ENCODE measurements at places on chromosomes 3 and 15.

- no peak for DNase-seq
Observed at GRCh38 chr3:81965696-81966095, 204.3 kb upstream of the GBE1 start.

DNA sequence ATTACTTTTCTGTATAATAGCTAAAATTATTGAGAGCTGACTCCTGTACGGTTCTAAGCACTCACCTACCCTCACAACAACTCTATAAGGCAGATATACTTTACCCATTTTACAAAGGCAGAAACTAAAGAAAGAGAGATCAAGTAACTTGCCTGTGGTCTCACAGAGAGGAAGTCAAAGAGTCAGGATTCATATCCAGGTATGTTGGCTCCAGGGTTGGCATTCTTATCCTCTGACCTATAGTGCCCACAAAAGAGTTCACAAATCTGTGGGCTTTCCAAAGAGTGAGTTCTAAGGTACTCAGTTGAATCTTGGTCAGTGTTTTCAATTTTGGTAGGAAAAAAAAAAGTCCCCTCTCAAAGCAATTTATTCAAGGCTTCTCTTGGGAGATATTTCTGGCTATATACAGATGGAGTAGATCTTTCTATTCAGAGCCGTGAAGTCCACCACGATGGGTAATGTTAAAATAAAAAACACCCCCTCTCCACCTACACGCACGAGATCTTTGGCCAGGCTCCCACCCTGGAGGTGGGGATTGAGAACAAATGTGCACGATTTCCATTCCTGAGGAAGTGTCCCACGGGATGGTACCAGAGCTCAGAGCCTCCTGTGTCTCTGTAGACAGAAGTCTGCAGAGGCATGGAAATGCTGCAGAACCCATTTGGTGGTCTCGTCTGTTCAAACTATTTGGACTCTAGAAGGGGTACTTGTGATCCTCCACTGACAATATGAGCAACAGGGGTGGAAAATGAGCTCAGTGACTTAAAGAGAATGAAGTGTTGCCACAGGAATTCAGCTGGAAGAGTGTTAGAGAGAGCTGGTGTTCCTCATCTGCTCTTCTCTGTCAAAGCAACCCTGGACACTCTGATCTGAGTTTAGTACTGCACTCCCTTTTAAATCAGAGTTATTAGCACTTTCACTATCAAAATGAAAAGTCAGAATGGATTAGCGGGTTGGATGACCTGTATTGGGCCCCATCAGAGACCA, 212.1 kb upstream of the EIF1B start:
- DNase-seq, result no peak

DNA sequence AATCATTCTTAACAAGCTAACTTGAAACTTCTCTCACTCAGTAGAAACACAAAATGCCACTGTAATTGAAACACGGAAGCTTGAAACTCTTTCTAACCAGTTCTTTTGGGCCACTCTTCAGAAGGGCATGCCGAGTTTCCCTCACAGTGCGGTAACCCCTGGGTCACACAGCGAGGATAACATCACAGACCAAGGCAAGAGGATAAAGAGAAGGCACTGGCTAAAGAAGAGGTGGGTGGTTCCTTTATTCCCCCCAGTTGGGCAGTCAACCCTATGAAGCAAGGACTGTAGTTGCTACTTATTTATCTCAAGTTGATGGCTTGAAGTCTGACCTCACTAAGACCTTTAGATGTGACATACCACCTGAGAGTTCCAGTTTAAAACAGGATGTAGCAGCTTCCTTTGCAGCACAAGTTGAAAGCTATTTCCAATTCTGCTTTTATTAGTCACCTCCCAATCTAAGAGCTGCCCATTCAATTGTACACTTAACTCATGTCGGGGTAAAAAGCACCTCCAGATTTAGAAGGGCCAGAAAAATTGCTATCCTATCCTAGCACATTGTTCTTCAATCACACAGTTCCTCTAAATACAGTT, 272.4 kb downstream of the TIGIT start:
- no peak for DNase-seq

GRCh38 chr3:118292841-118293240, 741.8 kb downstream of the IGSF11 start:
- DNase-seq, result no peak

DNA sequence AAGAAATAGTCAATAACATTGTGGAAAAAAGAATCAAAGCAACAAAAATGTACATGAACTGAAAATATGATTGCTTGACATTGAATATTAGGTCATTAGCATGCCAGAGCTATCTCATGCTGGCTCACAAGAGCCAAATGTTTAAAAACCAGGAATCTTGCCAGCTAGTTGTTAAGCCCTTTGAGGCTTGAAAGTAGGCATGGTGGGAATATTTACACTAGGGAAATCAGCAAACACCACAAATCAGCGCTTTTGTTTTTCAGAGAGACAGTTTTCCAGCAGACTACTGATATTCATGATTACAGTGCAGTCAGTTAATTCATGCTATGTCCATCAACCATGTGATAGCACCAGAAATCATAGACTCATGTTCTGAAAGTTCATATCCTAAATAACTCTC, 144.8 kb downstream of the ARPP21 start:
- no peak for DNase-seq

DNA sequence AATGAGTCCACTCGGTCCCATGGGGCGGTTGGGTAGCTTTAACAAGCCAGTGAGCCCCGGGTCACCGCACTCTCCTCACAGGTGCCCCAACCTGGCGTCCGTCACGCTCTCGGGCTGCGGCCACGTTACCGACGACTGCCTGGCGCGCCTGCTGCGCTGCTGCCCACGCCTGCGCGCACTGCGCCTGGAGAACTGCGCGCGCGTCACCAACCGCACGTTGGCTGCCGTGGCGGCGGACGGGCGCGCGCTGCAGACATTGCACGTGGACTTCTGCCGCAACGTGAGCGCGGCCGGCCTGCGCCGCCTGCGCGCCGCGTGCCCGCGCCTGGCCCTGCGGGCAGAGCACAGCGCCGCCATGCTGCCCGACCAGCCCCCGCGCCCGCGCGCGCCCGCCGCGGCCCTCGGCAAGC, 3.4 kb downstream of the FBXL22 start:
- peak; percentile 78 for DNase-seq

DNA sequence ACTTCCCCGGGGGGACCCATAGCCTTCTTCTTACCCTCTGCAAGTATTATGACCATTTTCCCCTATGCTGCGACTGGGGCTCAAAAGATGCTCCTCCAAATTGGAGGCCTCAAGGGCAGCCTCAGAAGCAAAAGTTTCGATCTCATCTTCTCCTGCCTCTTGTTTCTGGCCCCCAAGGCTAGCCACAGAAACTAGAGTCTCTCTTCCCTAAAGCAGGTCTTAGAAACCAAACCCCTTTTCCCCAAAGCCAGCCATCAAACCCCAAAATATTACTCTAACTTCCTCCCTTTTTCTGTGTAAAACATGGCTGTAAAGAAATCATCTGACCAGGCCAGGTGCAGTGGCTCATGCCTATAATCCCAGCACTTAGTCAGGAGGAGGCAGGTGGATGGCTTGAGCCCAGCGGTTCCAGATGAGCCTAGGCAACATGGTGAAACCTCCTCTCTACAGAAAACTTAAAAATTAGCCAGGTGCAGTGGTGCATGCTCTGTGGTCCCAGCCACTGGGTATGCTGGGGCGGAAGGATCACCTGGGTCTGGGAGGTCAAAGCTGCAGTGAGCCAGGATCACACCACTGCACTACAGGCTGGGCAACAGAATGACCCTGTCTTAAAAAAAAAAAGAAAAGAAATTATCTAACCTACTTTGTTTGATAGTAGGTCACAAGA, 36.7 kb upstream of the MFGE8 start:
- DNase-seq, result no peak

- no peak for DNase-seq
Observed at GRCh38 chr3:82306189-82306588, 544.7 kb upstream of the GBE1 start.

DNA sequence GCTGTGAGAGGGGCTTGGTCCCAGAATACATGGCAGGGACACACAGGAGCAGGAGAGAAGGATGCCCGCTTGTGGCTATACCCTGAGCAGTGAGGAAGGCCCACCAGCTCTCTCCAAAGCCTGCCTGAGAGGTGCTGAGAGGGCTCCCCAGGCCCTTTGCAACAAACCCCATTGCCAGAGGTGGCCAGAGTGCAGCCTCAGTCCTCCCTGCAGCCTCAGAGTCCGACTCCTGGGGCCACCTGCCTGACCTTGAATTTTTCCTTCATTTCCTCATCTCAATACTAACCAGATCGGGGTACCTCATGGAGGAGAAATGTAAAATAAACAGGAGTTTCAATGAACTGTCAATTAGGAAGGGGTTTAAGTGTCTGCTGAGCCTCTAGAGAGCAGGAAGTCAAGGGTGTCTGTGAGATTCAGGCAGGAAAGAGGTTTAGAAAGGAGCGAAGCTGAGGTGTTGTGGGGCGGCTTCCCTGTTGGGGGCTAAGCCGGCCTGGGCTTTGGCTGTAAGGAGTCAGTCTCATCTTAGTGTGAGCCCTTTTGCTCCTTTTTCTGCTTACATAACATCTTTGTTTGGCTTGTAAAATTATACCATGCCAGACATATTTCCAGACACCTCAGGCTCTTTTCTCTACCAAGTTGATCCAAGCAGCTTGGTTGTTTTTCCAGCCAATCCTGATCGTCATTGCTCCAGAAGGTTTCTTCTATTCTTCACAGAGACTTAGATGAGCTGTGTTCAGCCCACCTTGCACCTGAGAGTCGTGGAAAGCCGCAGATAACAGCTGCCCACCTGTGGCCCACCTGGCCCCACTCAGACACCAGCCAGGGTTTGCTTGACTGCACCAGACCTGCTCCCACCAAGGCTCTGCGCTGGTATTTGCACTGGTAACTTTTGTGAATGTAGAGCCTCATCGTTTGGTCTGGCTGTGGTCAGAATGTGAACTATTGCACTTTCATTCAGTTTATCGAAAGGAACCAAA, 36.7 kb downstream of the CMTM7 start:
- no peak for DNase-seq

DNA sequence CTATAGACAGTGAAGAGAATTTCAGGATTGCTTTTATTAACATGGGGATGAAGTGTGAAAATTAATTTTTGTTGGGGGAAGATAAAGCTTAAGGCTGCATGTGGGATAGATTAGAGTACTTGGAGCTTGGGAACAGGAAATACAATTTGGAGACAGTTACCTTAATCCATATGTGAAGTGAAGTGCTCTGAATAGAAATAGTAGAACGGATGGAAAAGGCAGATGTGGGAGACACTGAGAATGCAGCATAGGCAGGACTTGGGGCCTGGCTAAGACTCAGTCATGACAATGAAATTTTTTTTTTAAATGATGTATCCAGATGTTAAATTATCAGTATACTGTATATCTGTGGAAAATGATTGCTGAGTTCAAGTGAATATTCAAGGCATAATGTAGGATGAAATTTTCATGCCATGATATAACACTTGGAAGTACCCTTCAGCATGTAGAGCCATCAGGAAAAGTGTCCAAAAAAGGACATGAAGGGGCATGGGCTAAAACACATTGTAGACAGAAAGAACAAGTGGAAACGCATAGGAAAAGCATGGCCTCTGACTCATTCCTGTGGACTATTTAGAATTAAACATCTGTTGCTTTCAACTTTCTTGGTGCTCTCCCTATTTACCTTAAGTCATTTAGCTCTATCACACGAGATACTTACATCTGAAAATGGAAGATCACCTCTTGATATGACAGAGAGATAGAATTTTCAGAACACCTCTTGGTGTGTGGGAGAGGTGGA, 134.8 kb downstream of the RBMS3 start:
- DNase-seq, result no peak

DNA sequence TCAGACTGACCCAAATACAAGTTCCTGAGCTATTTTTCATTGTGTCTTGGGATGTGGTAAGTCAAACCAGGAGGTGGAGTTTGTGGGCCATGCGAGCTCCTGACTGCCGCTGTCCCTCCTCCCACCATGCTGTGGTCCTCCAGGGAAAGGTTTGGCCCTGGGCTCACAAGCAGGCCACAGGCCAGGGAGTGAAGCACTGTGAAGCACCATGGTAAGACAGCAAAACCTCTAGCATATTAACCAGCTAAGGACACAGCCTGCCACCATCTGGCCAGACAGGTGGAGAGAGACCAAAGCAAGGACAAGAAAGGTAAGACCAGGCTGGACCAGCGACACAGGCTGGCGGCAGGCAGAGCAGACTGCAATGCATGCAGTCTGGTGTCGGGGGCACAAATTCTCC, 15.3 kb downstream of the RAB43 start:
- no peak for DNase-seq

DNA sequence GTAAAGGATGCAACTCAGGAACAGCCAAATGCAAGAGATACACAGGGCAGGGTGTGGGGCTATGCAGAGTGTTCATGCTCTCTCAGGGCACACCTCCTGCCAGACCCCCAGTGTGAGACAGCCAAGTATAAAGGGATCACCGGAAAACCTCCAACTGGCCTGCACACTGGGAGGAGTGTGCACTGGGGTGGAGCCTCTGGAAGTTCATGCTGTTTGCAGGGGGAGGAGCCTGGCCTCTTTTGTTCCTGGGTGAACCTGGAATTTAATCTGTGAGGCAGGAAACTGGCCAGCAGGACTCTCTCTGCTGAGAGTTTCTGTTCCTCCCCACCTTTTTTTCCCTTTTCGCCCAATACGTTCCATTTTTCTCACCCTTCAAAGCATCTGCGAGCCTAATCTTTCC, 204.1 kb downstream of the WNT5A start:
- no peak for DNase-seq

DNA sequence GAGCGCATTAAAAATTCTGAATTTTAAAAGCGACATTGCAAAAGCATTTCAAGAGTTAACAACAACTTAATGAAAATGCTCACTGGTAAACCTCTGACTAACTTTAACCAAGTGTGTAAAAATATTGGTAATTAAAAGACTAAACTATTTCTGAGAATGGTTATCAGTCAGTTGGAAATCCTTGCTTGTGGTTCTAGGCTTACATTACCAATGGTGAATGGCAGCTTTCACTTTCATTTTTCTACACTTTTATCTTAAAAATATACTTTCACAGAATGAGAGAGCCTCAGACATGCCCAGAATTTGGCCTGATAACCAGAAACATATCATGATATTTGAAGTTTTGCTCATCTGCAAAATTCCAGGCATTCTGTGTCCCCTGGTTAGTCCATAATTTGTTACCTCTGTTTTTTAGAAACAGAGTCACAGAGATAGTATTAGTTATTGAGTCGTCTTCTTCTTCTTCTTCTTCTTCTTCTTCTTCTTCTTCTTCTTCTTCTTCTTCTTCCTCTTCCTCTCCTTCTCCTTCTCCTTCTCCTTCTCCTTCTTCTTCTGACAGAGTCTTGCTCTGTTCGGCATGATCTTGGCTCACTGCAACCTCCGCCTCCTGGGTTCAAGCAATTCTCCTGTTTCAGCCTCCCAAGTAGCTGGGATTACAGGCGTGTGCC, 5.5 kb upstream of the RNF111 start:
- DNase-seq, result no peak

GRCh38 chr3:11186318-11186692, 32.0 kb downstream of the HRH1 start:
- no peak for DNase-seq

GRCh38 chr3:144362126-144362525, 390.5 kb downstream of the DIPK2A start:
- no peak for DNase-seq

DNA sequence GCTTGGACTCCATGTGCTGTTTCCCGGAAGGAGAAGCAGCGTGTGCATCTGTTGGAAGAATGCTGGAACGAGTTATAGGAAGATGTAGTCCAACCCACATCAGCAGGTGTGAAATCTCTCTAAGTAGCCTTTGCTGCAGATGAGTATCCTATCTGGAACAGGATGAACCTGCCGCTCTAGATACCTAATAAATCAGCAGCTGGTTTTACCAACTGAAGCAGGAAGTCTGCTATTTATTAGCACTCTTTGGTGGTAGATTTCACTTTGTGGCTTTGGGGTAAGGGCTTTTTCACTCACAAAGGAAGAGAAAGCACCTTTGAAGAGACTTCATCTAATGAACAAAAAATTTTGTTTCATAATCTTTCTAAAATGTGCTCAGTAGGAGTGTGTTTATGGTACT, 66.4 kb downstream of the DCUN1D1 start:
- no peak for DNase-seq

Measured in stimulated activated CD8-positive, alpha-beta memory T cell treated with anti-CD3 and anti-CD28 coated beads, Interleukin-4, amount 100 ng/mL, for 1 hour (primary cell).